A549 treated with DMSO at 1 μM for 4 hours (cell line): ENCODE measurements at places on chromosomes 7 and 10. TPM values are rescaled to one million over a fixed set of nuclear protein-coding genes. Genes with fewer than 3 reads are reported as not detected.

JAKMIP3 gene
- 1.6 to 2.0 TPM (median 1.9 TPM) in 5 replicates for total RNA-seq

AP3M1 gene
- 28.5 to 37.2 TPM (median 34.8 TPM) in 5 replicates for total RNA-seq

ITGA8 gene
- not detected in 5 replicates for total RNA-seq

GPR15LG gene
- total RNA-seq: not detected in 5 replicates

COL1A2 gene
- total RNA-seq: 0.03 to 0.16 TPM in 2 of 5 replicates, not detected in the others

GHRHR gene
- not detected in 5 replicates for total RNA-seq

ARL5B gene
- total RNA-seq: 8.5 to 12.9 TPM (median 9.9 TPM) in 5 replicates

TMEM176A gene
- not detected in 5 replicates for total RNA-seq

GRB10 gene
- total RNA-seq: 68.4 to 95.1 TPM (median 82.8 TPM) in 5 replicates

CYP2C9 gene
- 0.03 to 0.12 TPM in 2 of 5 replicates, not detected in the others for total RNA-seq

TRIM50 gene
- total RNA-seq: not detected in 5 replicates

LIPJ gene
- total RNA-seq: not detected in 5 replicates

ZNF425 gene
- total RNA-seq: 1.0 to 1.3 TPM (median 1.2 TPM) in 5 replicates

ZNF727 gene
- total RNA-seq: not detected in 5 replicates

VWC2 gene
- not detected in 5 replicates for total RNA-seq

OGDHL gene
- 0.15 to 0.42 TPM (median 0.22 TPM) in 5 replicates for total RNA-seq

SFRP5 gene
- total RNA-seq: 1.8 to 2.6 TPM (median 2.4 TPM) in 5 replicates

ZNF487 gene
- total RNA-seq: 5.6 to 7.2 TPM (median 7.0 TPM) in 5 replicates

CHN2 gene
- total RNA-seq: 0.06 TPM in 1 of 5 replicates, not detected in the others

TMEM270 gene
- 0.19 to 0.23 TPM in 2 of 5 replicates, not detected in the others for total RNA-seq

GIMAP2 gene
- 0.06 TPM in 2 of 5 replicates, not detected in the others for total RNA-seq

PVRIG gene
- not detected in 5 replicates for total RNA-seq

TMEM229A gene
- not detected in 5 replicates for total RNA-seq

GDF10 gene
- 0.06 to 0.15 TPM (median 0.12 TPM) in 5 replicates for total RNA-seq

TUBB8 gene
- 0.11 TPM in 1 of 5 replicates, not detected in the others for total RNA-seq

GPR26 gene
- not detected in 5 replicates for total RNA-seq

FAM25G gene
- 0.65 to 1.8 TPM in 2 of 5 replicates, not detected in the others for total RNA-seq

ENO4 gene
- 0.11 to 0.67 TPM (median 0.34 TPM) in 5 replicates for total RNA-seq

LRRC4 gene
- total RNA-seq: not detected in 5 replicates

ZNF736 gene
- 0.01 to 0.10 TPM (median 0.02 TPM) in 4 of 5 replicates, not detected in the other for total RNA-seq

OR2A42 gene
- not detected in 5 replicates for total RNA-seq

FAM25A gene
- total RNA-seq: not detected in 5 replicates

VGF gene
- total RNA-seq: 7.8 to 23.5 TPM (median 15.1 TPM) in 5 replicates

RTKN2 gene
- 0.83 to 1.2 TPM (median 1.1 TPM) in 5 replicates for total RNA-seq

SORCS1 gene
- total RNA-seq: not detected in 5 replicates

GIMAP1 gene
- not detected in 5 replicates for total RNA-seq

CHST15 gene
- 9.0 to 10.8 TPM (median 9.3 TPM) in 5 replicates for total RNA-seq

RSBN1L gene
- total RNA-seq: 9.4 to 12.3 TPM (median 10.4 TPM) in 5 replicates

DUS4L gene
- 9.6 to 12.6 TPM (median 11.2 TPM) in 5 replicates for total RNA-seq

SUN3 gene
- 0.46 TPM in 1 of 5 replicates, not detected in the others for total RNA-seq

SEMA4G gene
- total RNA-seq: 7.2 to 10.3 TPM (median 9.2 TPM) in 5 replicates

RSPH10B gene
- 0.09 to 0.27 TPM (median 0.12 TPM) in 4 of 5 replicates, not detected in the other for total RNA-seq

SPDYE9 gene
- total RNA-seq: not detected in 5 replicates

OPN4 gene
- total RNA-seq: not detected in 5 replicates

EFCAB10 gene
- total RNA-seq: 2.8 to 4.7 TPM (median 3.2 TPM) in 5 replicates

SSC4D gene
- 0.96 to 1.4 TPM (median 1.2 TPM) in 5 replicates for total RNA-seq

VIPR2 gene
- 0.02 TPM in 1 of 5 replicates, not detected in the others for total RNA-seq

IGFBP1 gene
- total RNA-seq: 21.3 to 32.0 TPM (median 30.9 TPM) in 5 replicates

LOXL4 gene
- total RNA-seq: 1.3 to 1.7 TPM (median 1.5 TPM) in 5 replicates

LRRN3 gene
- total RNA-seq: 0.02 to 0.09 TPM (median 0.04 TPM) in 3 of 5 replicates, not detected in the others

DENND2A gene
- total RNA-seq: 0.24 to 0.42 TPM (median 0.35 TPM) in 5 replicates
